ENCODE measurements at places on chromosomes 3 and 15.

DNA sequence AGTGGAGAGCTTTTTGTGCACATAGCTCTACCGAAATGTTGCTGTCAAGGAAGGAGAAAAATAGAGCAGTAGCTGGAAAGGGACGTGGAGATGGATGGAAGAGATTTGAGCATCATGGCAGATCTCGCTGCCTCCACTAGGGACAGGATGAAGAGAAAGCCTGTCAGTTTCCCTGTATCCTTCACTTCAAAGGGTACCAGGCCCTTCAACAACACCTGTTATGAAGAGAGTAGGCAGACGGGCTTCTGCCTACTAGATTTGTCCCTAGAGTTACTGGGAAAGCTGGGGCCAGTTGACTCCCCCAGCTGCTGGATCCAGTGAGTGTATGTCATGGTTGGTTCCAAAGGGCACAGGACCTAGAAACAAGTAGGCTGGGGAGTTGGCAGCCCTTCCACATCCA is 150.8 kb downstream of the TLE3 start:
- DNase-seq: no peak

DNA sequence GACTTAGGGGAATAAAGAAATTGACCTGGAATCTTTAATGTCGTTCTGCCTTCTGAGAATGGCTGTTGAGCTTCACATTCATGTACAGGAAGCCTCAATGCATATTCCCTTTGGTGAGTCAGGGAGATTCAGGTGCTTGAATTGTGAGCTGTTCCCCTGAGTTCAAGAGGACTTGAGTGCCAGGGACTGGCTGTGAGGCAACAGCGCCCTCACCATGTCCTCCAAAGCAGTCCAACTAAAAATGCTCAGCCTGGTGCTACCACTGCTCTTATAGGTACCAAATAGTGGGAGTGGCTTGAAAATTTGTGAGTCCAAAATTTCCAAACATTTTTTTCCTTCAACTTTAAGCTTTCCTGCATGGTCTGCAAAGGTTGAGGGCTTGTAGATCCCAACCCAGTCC is 54.1 kb downstream of the LEO1 start:
- DNase-seq: no peak

DNA sequence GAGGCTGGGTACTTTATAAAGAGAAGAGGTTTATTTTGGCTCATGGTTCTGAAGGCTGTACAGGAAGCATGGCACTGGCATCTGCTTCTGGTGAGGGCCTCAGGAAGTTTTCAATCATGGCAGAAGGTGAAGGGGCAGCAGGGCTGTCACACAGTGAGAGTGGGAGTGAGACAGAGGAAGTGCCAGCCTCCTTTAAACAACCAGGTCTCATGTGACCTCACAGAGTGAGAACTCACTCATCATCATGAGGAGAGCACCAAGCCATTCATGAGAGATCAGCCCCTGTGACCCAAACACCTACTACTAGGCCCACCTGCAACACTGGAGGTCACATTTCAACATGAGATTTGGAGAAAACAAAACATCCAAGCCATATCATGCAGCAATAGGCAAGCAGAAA is 9.3 kb upstream of the RFTN1 start:
- no peak for DNase-seq

GRCh38 chr15:60079210-60079609 is 75.1 kb downstream of the FOXB1 start:
- no peak for DNase-seq

GRCh38 chr3:170572665-170573253 is 13.1 kb downstream of the SLC7A14 start:
- no peak for DNase-seq

DNA sequence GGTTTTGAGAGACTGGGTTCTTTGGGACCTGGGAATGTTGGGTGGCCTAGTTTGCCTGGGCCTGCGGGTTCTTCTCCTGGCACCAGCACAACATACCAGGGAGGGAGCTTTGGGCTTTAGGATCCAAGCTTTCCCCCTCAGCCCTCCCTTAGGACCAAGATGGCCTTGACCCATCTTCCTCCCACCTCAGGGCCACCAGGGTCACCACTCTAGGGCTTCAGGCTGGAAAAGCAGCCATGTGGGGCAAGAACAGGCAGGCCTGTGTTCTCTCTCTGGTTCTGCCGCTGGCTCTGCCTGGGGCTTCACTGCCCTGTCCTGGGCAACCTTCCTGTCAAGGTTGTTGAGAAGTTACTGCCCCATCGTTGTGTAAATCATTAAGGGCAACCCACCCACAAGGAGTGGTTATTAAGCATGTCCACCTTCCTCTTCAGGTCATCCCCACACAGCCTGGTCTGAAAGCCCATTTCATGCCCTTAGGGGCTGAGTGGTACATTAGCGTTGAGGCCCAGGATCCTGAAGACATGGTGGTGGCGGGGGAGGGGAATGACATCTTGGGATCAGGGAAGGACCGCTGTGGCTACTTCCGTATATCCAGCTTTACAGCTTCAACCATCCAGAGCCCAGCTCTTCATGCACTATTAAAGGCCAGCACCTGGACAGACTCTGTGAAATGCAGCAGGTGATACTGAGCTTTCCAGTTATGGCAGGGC is 652 bp downstream of the DUOX1 start:
- no peak for DNase-seq

DNA sequence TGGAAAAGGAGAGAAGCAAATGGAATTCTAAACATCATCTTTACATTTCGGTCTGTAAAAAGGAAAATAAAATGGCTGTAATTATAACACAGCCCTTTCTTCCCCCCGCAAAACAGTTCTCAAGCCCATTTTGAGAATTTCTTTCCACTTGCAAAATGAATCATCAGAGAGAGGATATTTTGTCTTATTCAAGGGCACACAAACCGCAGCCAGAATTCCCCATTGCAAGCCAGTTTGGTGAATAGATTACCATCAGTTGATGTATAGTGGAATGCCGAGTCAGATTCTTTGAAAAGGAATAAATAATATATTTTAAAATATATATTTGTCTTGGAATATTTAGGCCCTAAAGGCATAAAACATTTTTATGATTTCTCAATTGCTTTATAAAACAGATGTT is 420.4 kb upstream of the SEMA6D start:
- no peak for DNase-seq

- no peak for DNase-seq
Measured at GRCh38 chr3:146156666-146157314, 4.2 kb downstream of the PLOD2 start.

DNA sequence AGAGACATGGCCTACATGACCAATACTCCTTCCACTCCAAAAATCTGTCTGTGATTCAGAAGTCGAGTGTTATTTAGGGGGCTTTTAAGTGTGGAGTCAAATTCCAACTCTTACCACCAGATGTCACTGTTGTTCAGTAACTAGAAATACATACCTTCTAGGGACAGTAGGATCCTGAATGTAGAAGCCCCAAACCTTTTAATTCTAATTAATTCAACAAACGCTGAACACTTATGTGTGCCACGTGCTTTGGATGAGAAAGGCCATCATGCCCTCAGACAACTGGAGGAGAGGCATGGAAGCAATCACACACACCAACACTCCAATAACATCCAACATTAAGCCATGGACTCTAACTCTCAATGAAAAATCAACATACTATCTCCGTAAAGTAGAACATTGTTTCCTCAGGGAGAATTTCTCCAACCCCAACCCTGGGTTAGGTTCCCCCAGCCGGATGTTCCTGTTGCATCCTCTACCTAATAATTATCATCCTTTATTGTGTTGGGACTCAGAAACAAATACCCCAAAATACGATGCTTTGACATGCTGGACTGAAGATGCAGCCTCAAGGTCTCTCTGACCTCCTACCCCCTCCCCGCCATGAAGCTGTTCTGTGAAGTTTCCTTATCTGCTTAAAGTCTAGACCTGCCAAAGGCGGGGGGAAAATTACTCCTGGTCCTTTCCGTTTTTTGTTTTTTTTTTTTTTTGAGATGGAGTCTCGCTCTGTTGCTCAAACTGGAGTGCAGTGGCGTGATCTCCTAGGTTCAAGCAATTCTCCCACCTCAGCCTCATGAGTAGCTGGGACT is 8.0 kb upstream of the CCDC13 start:
- DNase-seq: no peak

DNA sequence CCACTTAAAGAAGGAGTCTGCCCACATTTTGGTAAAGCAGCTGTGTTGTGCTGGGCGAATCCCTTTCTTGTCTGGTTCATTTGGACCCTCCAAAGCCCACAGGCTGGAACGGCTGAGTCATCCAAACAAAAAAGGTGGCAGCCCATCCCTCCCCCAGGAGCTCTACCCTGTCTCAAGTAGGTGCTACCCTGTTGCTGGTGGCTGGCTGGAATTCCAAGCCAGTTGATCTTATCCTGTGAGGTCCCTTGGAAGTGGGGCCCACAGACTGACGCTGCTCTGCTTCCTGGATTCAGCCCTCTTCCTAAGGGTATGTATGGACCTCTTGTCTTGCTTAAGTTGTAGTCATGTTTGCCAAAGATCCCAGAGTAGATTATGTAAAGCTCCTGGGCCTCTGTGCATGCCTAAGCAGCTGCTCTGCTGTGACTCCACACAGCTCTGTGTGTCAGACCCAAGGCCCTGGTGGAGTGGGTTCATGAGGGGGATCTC is 44.5 kb downstream of the CCR1 start:
- DNase-seq: no peak

DNA sequence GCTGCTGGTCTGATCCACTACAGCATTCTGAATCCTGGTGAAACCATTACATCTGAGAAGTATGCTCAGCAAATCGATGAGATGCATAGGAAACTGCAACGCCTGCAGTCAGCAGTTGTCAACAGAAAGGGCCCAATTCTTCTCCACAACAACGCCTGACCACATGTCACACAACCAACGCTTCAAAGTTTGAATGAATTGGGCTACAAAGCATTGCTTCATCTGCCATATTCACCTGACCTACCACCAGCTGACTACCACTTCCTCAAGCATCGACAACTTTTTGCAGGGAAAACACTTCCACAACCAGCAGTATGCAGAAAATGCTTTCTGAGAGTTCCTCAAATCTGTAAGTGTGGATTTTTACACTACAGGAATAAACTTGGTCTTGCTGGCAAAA is 54.7 kb upstream of the C2CD4B start:
- no peak for DNase-seq

DNA sequence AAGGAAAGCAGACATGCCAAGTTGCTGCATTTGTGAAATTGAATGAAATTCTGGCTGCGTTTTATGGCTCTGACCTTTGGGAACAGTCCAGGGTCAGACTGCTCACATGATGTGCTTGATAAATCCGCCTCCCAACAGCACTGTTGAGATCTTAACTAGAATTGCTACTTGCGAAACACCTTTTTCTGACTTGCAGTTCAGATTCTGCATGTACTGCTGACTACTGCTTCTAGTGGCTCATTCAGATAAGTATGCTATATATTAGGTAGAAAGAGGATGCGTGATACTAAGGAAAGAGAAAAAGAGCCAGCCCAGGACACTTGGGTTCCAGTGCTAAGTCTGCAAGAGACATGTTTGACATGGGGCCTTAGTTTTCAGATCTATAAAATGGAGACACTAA is 129.4 kb downstream of the LPP start:
- DNase-seq: no peak

DNA sequence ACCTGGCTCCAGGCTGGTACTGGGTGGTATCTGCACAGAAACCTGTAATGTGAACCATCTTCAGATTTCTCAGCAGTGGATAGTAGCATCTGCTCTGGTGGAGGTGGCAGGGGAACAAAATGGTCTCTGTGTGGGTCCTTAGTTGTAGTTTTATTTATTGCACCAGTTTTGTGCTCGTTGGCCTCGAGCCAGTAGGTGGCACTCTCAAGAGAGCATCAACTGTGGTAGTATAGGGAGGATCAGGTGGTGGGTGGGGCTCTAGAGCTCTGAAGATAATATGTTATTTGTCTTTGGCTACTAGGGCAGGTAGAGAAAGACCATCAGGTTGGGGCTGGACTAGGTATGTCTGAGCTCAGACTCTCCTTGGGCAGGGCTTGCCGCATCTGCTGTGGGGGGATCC is 254.0 kb upstream of the GPR149 start:
- no peak for DNase-seq

- no peak for DNase-seq
Measured at GRCh38 chr3:148863814-148864213, 1.3 kb upstream of the CPA3 start.

DNA sequence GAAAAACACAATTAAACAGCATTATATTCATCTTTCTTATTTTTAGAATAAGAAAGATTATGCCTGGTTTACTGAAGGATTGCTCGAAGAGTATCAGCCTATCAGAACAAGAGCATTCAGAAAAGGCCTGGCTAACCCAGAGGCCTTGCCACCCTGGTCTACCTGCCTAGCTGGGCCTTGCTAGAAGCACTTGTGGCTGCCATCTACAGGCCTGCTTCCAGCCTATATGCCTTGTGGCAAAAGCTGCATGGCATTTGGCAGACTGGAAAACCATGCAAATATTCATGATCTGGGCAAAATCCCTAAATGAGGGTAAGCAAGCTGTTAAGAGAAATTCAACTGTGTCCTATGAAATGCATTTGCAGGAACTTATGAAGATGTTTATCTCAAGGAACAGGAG is 9.3 kb upstream of the ATP13A4 start:
- no peak for DNase-seq

GRCh38 chr3:53820084-53820483 is 26.1 kb downstream of the CHDH start:
- DNase-seq: no peak

GRCh38 chr15:98938105-98938417 is 69.5 kb downstream of the PGPEP1L start:
- DNase-seq: no peak

GRCh38 chr3:72632129-72632528 is 216.1 kb downstream of the SHQ1 start:
- no peak for DNase-seq

DNA sequence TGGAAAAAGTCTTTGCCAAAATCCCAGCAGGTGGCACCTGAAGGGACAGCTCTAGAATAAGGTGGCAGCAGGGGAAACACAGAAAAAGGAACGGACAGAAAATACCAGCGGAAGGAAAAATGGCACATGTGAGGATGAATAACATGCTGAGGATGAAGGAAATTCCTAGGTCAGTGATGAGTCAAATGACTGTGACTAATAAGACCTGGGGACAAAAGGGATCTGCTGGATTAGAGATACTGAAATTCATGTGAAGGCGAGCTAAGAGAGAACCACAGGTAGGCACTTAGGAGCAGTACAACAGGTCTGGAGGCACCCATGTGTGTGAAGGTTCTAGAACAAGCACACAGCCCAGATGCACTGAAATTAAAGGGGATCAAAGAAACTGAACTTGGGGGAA is 482.5 kb downstream of the FOXP1 start:
- DNase-seq: no peak

GRCh38 chr3:2458816-2459215 is 360.1 kb downstream of the CNTN4 start:
- no peak for DNase-seq

GRCh38 chr3:157650699-157651098 is 147.5 kb upstream of the VEPH1 start:
- no peak for DNase-seq

- DNase-seq: no peak
Measured at GRCh38 chr3:69144631-69145245, 22.3 kb upstream of the LMOD3 start.

GRCh38 chr15:64696481-64696880 is 78.9 kb downstream of the RBPMS2 start:
- DNase-seq: no peak

- no peak for DNase-seq
Measured at GRCh38 chr3:18512007-18512406, 86.9 kb upstream of the SATB1 start.

GRCh38 chr3:177370246-177370822 is 173.1 kb upstream of the TBL1XR1 start:
- no peak for DNase-seq

GRCh38 chr3:130990282-130990681 is 36.3 kb downstream of the ASTE1 start:
- no peak for DNase-seq

- DNase-seq: no peak
Measured at GRCh38 chr3:151686257-151686656, 47.5 kb upstream of the AADACL2 start.

- DNase-seq: no peak
Measured at GRCh38 chr3:9377981-9378380, 15.1 kb downstream of the THUMPD3 start.
